ENCODE measurements at places on chromosomes 1 and 21.

- no peak for DNase-seq
Observed at GRCh38 chr1:83697220-83697619, 301.7 kb downstream of the TTLL7 start.

DNA sequence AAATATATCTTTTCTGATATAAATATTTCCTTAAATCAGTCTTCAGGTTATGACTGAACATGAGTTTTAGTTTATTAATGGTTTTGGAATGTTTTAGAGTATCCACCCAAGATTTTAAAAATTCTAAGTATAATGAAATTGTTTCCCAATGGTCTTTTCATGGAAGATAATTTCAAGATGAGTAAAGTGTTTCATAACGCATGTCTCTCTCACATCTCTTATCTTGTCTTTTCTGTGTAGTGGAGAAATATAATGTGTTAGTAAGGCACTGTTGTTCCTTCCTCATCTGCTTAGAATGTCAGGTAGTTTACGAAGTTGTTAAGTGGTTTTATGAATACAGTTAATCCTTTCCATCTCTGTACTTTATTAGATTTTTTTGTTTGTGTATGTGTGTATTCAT is 49.6 kb downstream of the PLA2G4A start:
- DNase-seq: no peak

DNA sequence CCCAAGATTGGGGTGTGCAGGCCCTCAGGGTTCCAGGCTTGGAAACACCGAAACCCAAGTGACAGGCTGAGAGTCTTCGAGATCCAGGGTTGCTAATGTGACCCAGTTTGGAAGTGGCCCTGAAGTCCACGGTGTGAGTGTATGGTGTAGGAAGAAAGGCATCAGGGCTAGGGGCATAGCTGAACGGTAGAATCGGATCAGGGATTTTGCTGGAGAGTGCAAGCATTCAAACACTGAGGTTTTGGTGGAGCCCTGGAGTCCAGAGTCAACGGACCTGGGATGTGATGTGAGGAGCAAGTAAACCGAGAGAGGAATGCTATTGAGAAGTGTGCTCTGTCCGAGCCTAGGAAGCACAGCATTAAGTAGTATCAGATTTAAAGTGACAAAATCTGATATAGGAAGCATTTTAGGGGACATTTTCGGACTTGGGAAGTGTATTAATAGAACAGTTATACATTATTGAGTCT is 958 bp downstream of the NFYC start:
- DNase-seq: no peak

DNA sequence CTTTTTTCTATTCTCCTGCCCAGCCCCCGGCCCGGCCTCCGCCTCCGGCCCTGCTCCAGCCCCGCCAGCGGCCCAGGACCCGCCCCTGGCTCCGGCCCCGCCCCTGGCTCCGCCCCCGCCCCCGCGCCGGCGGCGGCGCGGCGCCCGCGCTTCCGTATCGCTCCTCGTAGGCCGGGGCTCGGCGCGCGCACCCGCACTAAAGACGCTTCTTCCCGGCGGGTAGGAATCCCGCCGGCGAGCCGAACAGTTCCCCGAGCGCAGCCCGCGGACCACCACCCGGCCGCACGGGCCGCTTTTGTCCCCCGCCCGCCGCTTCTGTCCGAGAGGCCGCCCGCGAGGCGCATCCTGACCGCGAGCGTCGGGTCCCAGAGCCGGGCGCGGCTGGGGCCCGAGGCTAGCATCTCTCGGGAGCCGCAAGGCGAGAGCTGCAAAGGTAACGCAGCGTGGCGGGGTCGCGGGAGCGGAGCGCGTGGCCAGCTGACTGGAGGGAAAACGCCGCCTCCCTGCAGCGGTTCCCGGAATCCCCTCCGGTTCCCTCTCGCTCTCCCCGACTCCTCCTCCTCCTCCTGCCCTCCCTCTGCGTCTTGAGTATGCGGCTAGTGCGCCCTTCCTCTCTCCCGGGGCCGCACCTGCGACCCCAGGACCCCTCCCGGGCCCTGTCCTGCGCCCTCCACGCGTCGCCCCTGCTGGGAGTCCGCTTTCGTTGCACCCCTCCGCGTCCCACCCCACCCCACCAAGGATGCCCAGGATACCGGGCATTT is at the start of gene IFNAR2:
Gene IFNAR2, plus strand, starts transcription at position 155 of the 761 bp plus-strand sequence. CDS start 11,985 bp downstream, outside the sequence.
- DNase-seq: peak; percentile 61

DNA sequence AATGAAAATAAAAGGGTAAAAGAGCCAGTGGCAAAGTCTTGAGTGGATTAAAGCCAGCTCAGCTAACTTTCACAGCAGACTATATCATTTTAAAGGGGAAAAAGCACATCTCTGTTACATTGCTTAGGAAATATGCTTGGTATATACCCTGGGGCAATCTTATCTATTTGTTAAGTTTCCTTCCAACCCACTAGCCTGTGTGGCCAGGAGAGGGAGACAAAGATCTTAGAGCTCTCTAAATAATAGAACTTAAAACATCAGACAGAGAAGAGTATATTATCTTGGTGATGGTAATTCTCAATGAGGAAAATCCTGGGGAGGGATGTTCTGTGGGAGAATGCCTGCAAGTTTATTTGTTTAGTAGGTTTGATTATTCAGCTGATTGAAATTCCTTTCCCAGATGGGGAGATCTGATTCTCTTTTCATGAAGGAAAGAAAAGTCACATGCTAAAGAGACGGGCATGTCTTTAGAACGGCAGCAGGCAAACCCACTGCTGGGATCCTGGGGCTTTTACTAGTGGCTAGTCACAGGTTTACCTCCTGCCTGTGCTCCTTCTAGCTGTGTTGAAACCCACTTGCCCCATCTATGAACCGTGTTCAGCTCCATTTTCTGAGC is 3.6 kb downstream of the KCNE2 start:
- no peak for DNase-seq

GRCh38 chr1:93358293-93358692 is 12.6 kb downstream of the DR1 start:
- no peak for DNase-seq

GRCh38 chr1:95067062-95067461 is 5.7 kb downstream of the ALG14 start:
- no peak for DNase-seq

DNA sequence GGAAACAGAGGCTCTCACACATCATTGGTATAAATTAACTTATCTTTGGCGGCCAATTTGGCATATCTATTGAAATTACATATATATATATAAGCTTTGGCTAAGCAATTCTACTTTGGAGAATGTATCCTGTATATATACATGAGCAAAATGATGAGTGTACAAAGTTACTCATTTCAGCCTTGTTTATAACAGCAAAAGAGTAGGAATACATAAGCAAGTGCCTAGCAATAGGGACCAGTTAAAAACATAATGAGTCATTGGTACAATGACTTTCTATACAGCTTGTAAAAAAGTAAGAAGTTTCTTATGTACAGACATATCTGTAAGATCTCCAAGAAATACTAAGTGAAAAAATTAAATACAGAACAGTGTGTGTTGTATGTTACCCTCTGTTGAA is 190.8 kb downstream of the LTN1 start:
- no peak for DNase-seq

DNA sequence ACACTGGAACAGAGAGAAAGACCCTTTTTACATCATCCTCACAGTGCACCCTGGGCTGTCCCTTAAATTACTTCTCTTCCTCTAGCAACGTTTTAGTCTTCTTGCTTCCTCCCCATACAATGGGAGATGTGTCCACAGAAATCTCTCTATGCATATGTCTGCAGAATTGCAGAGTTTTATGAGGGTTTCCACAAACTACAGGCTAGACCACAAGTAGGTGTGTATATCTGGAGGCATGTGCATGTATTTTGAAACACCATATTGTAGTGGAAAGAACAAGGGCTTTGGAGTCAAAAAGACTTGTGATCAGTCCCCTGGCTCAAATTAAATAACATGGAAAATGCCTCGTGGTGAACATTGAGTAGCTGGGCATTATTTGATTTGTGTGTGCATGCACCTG is 121.3 kb upstream of the IPO9 start:
- no peak for DNase-seq

- no peak for DNase-seq
Observed at GRCh38 chr1:72412286-72412685, 129.9 kb upstream of the NEGR1 start.

- DNase-seq: no peak
Observed at GRCh38 chr1:204407295-204407971, 4.2 kb downstream of the PPP1R15B start.

DNA sequence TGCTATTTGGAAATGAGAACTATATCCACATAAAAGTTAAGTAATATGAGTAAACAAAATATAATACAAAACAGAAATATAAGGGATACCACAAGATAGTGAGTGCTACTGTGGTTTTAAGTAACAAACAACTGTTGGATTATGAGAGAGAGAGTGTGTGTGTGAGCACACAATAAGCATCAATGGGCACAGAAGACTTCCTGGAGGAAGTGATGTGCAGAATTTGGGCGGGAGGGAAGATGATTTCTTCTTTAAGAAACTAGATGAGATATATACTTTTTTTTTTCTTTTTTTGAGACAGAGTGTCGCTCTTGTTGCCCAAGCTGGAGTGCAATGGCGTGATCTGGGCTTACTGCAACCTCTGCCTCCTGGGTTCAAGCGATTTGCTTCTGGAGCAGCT is 7.9 kb upstream of the IER5 start:
- DNase-seq: no peak

- no peak for DNase-seq
Observed at GRCh38 chr1:81937791-81938450, 137.2 kb downstream of the ADGRL2 start.

GRCh38 chr1:183223467-183223866 is 37.4 kb downstream of the LAMC2 start:
- no peak for DNase-seq

DNA sequence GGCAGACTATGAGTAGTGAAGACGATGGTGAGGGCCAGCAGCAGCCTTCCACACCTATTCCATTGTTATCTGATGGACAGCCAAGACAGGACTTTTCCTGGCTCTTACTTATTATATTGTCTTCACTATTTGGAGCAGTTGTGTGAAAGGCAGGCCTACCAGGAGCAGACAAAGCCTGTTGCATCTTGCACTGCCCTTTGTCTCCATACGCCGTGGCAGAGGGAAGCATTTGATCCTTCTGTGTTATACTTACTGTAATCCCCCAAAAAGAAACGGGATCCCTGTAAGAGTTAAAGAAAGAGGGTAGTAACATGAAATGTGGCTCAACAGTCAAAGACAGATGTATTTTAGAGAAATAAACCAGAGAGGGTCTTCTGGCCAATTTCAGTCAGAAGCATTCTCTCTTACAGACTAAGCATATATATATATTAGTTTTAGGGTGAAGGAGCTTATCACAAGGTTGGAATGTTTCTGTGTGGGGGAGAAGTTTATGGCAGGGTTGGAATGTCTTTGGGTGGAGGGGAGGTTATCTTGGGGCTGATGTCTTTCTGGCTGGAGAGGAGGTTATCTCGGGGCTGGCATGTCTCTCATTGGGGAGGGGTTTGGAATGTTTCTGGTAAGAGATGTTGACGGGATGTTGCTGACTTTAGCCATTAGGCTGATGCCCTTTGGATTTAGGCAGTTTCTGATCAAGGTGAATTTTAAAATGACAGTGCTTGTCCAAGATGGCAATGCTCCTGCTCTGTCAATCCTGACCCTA is 23.4 kb upstream of the HSD3B1 start:
- no peak for DNase-seq

Measured in activated CD4-positive, alpha-beta T cell treated with anti-CD3 and anti-CD28 coated beads for 1 hour (primary cell).